Memory B cell (primary cell): ENCODE measurements at places on chromosomes 13 and 19.
A peak's percentile ranks its signal among the peaks of the same experiment; 100 is the strongest.

DNA sequence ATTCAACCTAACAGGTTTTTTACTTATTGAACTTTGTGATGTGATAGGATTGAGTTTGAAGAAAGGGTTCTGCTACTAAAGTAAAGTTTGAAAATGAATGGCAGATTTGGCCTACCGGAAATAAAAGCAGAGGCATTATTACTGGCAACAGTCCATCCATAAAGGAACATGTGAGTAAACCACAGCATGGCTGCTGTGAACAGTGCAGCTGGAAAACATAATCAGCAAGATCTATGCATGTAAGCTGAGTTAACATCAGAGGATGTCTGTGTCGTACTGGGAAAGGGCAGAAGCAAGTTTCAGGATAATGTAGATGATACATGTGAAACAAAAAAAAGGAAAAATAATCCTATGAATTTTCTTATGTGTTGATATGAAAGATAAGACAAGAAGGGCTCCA is 87.6 kb downstream of the CYSLTR2 start:
- no peak overlapping the region for H3K4me3 ChIP-seq
- no peaks in the 10 kb centered on the region for H3K36me3 ChIP-seq
- no peaks in the 10 kb centered on the region for H3K4me1 ChIP-seq
- no peak overlapping the region for H3K27ac ChIP-seq
- H3K27me3 ChIP-seq = peaks cover 14% of the 10 kb centered on the region

DNA sequence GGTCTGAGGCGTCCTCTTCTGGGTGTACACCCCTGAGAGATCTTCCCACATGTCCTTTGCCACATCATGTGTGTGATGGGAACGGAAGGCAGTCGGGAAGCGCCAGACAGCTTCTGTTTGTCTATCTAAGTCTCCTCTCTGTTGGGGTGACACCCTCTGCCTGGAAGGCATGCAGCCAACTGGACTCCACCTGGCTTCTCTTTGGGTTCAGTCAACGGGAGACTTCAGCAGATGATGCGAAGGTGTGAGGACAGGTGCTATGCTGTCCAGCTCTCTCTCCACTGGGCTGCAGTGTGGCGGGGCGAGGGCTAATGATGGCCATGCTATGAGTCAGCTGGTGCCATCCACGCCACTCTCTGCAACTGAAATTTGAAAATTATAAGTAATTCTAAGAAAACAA is 14.3 kb upstream of the SBK3 start:
- H3K4me1 ChIP-seq = no peaks in the 10 kb centered on the region
- no peak overlapping the region for H3K27ac ChIP-seq
- H3K36me3 ChIP-seq = no peaks in the 10 kb centered on the region

DNA sequence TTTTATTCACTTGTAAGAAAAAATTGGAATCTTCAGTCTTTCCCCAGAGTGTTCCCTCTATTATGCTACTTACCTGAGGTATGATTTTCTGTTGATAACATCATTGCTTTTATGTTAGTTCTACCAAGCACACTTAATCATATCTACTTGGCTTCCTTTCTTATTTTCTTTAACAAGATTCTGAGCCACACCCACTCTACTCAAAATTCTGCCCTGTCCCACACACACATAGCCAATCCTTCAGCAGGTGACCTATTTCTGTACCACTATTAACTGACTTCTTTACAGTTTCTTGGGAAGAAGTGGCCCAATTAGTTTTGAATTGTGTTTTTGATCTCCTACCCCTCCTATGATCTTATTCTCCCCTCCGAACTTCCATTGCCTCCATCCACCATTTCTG is 215.7 kb downstream of the PCDH9 start:
- DNase-seq = no peak
- no peak overlapping the region for H3K4me3 ChIP-seq
- no peaks in the 10 kb centered on the region for H3K36me3 ChIP-seq
- no peak overlapping the region for H3K27ac ChIP-seq

GRCh38 chr19:16470911-16471811 is 609 bp downstream of the EPS15L1 start:
- no peak for DNase-seq
- H3K27ac ChIP-seq = no peak overlapping the region
- H3K36me3 ChIP-seq = peaks cover 7% of the 10 kb centered on the region
- peaks cover 35% of the 10 kb centered on the region for H3K4me1 ChIP-seq
- peak overlapping the region; percentile 80 for H3K4me3 ChIP-seq
- H3K27me3 ChIP-seq = no peaks in the 10 kb centered on the region

GRCh38 chr13:72005455-72005854 is 138.5 kb upstream of the DACH1 start:
- H3K27ac ChIP-seq = no peak overlapping the region
- DNase-seq = no peak
- H3K27me3 ChIP-seq = no peaks in the 10 kb centered on the region

DNA sequence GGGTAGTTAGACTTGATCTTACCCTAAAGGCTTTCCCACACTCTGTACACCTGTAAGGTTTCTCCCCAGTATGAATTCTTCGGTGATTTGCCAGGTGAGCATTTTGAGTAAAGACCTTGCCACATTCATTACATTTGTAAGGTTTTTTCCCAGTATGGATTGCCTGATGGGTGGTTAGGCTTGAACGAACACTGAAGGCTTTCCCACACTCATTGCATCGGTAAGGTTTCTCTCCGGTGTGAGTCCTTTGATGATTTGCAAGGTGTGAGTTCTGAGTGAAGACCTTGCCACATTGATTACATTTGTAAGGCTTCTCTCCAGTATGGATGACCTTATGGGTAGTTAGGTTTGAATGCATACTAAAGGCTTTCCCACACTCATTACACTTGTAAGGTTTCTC is 23.7 kb downstream of the ERVV-2 start:
- no peaks in the 10 kb centered on the region for H3K4me1 ChIP-seq
- no peak for DNase-seq
- H3K36me3 ChIP-seq = peaks cover 50% of the 10 kb centered on the region

DNA sequence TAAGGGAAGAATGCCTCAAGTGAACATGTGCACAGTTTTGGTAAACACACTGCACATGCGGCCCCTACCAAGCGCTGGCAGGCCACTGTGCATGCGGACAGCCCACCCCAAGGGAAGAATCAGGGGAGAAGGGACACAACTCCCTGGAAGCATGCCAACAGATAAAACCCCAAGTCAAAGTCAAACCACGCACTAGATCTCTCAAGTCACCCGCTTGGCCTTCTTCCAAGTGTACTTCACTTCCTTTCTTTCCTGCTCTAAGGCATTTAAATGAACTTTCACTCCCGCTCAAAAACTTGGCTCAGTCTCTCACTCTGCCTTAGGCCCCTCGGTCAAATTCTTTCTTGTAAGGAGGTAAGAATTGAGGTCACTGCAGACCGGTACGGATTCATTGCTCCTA is 4.6 kb upstream of the RFXAP start:
- H3K4me1 ChIP-seq = peaks cover 6% of the 10 kb centered on the region
- H3K27ac ChIP-seq = no peak overlapping the region
- peaks cover 14% of the 10 kb centered on the region for H3K27me3 ChIP-seq
- DNase-seq = no peak
- no peak overlapping the region for H3K4me3 ChIP-seq

- no peak overlapping the region for H3K4me3 ChIP-seq
- H3K27me3 ChIP-seq = no peaks in the 10 kb centered on the region
- H3K27ac ChIP-seq = no peak overlapping the region
- H3K4me1 ChIP-seq = no peaks in the 10 kb centered on the region
Observed at GRCh38 chr19:53172889-53173288, 14.0 kb upstream of the ZNF347 start.

- H3K4me3 ChIP-seq = peak within 1 kb of the TSS; percentile 73
- peaks cover 16% of the 10 kb centered on the region for H3K4me1 ChIP-seq
- peaks cover 7% of the 10 kb centered on the region for H3K36me3 ChIP-seq
- DNase-seq = no peak
Observed at GRCh38 chr19:50723069-50723468, at the start of gene CLEC11A. CLEC11A (plus strand) TSS chr19:50723364; CDS start chr19:50723526, 162 bp downstream.

DNA sequence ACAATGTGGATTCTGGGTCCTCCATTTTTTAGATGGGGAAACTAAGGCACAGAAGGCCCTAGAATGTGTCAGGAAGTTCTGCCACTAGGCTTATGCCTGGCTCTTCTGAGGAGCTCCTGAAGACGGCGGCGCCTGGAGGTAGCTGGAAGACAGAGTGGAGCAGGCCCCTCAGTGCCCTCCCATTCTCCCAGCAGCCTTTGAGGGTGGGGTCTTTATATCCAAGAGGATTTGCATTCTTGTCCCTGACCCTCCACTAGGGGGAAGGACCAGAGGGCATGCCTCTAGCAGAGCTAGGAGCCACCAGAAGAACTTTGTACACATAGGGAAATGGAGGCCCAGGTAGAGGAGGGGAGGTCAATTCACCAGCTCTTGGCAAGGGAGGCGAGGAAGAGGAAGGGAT is 9.4 kb downstream of the CELF5 start:
- H3K36me3 ChIP-seq = no peaks in the 10 kb centered on the region
- H3K4me1 ChIP-seq = no peaks in the 10 kb centered on the region
- no peak for DNase-seq

- H3K27me3 ChIP-seq = no peaks in the 10 kb centered on the region
- no peak for DNase-seq
Observed at GRCh38 chr19:5623397-5624017, 624 bp downstream of the SAFB start.

DNA sequence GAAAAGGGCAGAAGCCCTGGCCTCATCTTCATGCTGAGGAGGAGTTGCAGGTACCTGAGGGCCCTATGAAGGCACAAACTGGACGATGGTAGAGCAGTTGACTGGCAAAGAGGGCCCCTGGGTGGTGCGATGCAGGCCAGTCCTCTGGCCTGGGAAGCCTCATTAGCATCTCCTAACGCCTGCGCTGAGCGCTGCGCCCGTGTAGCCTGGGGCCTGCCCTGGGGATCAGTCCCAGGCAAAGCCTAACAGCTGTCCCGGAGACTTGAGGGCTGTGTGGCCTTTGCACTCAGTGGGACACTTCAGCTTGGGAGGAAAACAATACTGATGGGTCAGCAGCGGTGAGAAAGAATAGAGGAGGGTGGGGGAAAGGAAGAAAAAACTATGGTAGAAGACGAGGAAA is 187.7 kb downstream of the RAP2A start:
- no peaks in the 10 kb centered on the region for H3K4me1 ChIP-seq
- peaks cover 12% of the 10 kb centered on the region for H3K27me3 ChIP-seq
- H3K36me3 ChIP-seq = no peaks in the 10 kb centered on the region
- H3K27ac ChIP-seq = no peak overlapping the region
- H3K4me3 ChIP-seq = no peak overlapping the region
